ENCODE measurements at places on chromosomes 3 and 15. TPM values are rescaled to one million over a fixed set of nuclear protein-coding genes. Genes with fewer than 3 reads are reported as not detected.

Gene CNTN6
- total RNA-seq, result not detected

Gene CHRNA7
- total RNA-seq, result 2.8 TPM

Gene BCL6
- 42.2 TPM for total RNA-seq

Gene CLDN16
- total RNA-seq, result not detected

Gene EPHA3
- 9.4 TPM for total RNA-seq

Gene TICRR
- 0.69 TPM for total RNA-seq
